ENCODE measurements at places on chromosomes 11 and 22.

DNA sequence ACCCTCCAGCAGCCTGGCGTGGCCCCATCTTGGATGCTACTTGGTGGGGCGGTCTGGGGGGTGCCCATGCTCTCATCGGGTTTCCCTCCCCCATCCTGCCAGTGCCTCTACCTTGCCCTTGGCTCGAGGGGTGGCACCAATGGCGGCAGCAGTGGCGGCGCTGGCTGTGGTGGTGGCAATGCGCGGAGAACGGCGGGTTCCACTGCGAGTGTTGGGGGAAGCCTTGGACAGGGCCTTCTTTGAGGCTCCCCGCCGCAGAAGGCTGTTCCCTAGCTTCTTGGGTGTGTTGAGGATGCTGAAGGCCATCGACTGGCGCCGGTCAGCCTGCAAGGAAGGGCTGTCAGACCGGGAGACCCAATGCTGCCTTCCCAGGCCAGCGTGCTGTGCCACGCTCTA, 5.1 kb downstream of the IL18BP start:
- DNase-seq, result no peak

GRCh38 chr22:45087802-45088201, 75.9 kb upstream of the NUP50 start:
- DNase-seq, result no peak

- no peak for DNase-seq
These were observed 1251.2 kb downstream of the BRD1 start for GRCh38 chr22:48576333-48577013.

DNA sequence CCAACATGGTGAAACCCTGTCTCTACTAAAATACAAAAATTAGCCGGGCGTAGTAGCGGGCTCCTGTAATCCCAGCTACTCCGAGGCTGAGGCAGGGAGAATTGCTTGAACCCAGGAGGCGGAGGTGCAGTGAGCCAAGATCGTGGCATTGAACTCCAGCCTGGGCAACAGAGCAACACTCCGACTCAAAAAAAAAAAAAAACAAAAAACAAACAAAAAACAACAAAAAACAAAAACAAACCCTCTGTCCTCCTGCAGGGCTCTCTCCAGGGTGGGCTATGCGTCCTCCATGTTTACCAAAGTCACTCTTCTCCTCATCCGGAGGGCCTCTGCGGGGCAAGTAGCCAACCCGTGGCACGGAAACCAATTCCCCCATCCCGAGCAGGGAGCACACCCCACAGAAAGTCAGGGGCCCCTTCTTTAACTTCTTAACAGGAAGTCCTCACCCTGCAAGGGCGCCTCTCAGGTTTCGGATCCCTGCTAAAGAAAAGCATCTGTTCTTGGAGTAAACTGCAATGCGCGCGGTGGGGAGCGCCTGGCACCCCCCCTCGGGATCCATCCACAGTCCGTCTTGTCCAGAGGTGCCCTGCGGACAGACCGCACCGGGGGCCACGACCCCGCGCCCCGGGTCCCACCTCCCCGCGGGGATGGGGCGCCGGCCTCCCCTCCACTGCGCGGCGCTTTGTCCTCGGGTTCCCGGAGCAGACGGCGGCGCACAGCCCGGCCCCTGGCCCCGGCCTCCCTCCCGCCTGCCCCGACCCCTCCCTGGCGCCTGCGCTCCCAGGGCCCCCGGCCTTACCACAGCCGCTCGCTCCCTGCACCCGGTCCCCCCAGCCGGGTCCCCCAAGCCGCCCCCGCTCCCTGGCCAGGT, 712 bp downstream of the CERK start:
- DNase-seq, result peak; percentile 63

DNA sequence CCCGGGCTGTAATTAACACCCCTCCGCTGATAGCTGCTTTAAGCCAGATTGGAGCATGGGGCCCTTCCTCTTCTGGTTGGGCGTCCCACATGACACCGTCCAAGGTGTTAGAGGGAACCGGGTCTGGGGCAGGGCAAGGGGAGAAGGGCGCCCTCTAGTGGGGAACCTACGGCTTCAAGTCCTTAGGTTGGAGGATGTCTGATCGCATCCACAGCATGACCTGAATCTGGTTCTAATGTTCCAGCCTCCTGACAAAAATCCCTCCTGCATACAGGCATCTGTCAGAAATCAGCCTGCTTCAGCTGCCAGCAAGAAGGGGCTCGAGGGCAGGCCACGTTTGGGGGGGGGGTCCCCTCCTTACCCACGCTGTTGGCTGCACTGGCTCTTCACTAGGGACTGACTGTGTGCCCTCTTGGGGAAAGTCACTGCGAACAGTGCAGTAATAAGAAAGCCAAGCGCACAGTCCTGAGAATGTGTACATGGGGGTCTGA, 94.2 kb upstream of the TBCEL start:
- DNase-seq, result peak; percentile 57

GRCh38 chr11:59173080-59173963, 1.4 kb downstream of the DTX4 start:
- peak; percentile 40 for DNase-seq

- DNase-seq, result no peak
These were observed 12.0 kb upstream of the P2RY6 start for GRCh38 chr11:73260127-73260457.

DNA sequence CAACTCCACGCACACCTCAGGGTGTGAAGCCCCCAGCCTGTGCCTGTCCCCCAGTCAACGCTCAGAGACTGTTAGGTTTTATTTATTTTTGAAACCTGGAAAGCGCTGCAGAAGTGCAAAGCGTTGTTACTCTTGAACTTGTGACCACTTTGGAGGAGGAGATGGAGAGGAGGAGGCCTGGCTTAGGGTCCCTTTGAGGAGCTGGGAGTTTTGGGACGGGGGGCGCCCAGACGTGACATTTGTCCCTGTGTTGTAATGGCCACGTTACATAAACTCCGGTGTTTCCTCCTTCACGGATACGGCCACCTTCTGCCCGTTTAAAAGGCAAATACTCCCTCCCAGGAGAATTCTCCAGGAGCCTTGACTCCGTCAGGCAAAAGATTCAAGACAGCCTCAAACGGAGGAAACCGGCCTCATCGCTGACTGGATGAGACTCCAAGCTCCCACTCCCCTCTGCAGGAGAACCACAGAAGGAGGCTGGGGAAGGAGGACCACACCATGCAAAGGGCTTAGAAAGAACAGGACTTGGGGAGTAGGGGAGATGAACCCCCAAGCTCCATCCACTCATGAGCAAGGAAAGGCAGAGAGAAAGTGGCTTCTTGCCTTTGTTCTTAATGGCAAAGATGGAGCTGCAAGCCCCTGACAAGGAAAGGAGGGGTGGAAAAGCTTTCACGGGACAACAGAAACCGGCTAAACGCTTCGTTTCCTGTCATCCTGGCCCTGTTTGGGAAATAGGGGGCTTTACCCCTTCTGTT, 630 bp downstream of the PIK3IP1 start:
- peak; percentile 51 for DNase-seq

- DNase-seq, result no peak
These were observed 32.8 kb downstream of the ARHGAP20 start for GRCh38 chr11:110679323-110679975.

DNA sequence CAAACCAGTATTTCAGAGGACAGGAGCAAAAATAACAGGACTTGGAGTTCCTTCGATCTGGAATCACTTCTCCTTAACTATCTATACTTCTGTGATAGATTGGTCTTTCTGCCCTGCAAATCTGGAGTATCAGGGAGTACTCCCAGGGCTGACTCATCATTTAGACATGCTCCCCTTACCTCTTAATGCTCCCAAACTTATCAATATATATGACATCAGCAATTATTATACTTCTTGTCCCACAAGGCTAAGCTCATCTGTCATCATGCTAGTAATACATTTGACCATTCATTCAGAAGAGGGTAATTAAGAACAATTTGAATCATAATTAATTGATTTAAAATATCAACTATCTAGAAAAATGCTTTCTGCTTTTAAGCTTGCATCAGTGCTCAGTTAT, 163.8 kb downstream of the SWAP70 start:
- no peak for DNase-seq

DNA sequence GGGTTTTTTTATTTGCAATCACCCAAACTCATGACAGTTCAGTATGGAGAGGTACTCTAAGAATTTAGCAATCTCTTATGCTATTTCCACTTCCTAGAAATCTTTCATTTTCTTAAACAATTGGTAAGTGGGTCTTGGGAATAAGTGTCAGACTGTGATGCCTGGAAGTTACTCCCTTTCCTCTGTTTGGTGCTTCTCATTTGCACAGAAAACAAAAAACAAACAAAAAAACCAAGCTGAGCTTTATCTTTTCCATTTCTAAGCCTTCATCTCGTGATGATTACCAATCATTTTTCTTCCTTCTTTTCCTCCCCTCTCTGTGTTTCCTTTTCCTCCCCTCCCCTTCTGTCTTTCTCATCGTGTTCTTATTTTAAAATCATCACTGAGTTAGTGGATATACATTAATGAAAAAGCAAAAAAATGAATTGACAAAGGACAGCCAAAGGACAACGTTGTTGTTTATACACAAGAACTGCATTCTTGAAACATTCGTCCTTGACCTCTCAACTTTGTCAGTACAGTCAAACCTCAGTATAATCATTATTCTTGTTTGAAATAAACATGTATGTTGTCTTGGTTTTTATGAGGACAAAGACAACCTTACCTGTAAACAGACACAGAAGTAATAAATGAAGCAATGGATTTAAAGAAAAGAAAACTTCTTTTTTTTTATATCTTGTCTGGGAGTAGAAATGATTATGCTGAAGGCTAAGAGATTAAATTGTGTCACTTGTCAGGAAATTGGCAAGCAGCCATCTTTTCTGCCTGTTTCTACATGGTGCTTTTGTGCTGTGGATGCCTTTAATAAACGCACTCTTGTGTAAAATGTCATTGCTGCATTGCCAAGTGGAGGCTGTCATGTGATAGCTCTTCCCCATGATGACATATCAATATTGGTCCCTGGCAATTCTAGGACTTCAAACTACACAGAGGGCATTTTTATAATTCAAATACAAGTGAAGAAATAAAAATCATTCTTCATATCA, 803.2 kb upstream of the CCDC90B start:
- DNase-seq, result no peak

Data from left colon (tissue), 2 donors.